Esophagus muscularis mucosa (tissue), 4 donors: ENCODE measurements at places on chromosomes 16 and 17. TPM values are rescaled to one million over a fixed set of nuclear protein-coding genes. Genes with fewer than 3 reads are reported as not detected.

DNA sequence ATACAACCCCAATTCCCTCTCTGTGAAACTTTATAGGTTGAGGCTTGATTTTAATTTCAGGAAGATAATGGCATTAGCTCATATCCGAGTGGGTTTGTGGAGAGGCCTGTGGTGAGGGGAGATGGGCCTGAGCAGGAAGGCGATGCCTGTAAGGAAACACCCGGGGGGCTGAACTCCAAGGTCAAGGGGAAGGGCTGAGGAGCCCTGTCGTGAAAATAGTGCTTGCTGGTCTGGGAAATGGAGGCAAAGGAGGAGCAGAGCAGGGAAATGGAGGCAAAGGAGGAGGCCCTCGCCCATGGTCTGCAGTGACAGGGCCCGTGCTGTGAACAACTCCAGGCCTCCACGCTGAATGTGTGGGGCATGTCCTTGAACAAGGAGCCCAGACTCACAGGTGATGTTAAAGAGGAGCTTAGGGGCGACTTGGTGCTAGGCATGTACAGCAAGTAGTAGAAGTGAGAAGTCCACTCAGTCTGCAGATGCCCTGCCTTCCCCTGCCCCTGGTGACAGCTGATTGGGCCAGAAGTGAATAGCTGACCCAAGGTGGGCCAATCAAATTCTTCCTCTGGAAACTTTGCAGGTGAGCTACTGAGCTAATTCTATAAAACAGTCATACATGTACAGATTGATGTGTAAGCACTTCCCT is 38.1 kb downstream of the MRPS23 start:
- H3K27me3 ChIP-seq: no peaks in the 10 kb centered on the region
- no peaks in the 10 kb centered on the region for H3K36me3 ChIP-seq
- DNase-seq: peak; percentile 72
- H3K27ac ChIP-seq: peak overlapping the region; percentile 76
- H3K4me1 ChIP-seq: peaks cover 20% of the 10 kb centered on the region
- no peak overlapping the region for H3K4me3 ChIP-seq

DNA sequence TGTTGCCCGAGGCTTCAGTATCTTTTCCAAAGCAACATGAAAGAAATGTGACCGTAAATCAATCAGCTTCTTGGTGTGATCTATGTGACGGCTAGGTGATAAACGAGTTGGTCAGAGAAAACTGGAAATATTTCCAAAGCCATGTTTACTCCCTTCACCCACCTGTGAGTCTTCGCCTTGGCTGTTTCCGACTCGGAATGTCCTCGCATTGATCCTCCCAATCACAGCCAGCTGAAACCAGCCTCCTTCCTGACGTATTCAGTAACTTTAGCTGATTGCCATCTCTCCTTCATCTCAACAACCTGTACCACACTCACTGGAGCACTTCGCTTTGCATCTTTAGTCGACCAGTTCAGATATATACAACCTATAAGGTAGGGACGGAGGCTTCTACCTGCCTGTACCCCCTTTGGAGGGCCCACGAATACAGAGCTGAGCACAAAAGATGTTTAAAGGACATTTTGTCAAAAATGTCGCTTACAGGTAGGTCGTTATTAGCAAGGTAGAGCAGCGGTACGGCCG is 705 bp downstream of the KRABD2 start:
- peaks cover 41% of the 10 kb centered on the region for H3K4me1 ChIP-seq
- peak overlapping the region; percentile 90 for H3K4me3 ChIP-seq
- DNase-seq: no peak
- peaks cover 48% of the 10 kb centered on the region for H3K36me3 ChIP-seq

DNA sequence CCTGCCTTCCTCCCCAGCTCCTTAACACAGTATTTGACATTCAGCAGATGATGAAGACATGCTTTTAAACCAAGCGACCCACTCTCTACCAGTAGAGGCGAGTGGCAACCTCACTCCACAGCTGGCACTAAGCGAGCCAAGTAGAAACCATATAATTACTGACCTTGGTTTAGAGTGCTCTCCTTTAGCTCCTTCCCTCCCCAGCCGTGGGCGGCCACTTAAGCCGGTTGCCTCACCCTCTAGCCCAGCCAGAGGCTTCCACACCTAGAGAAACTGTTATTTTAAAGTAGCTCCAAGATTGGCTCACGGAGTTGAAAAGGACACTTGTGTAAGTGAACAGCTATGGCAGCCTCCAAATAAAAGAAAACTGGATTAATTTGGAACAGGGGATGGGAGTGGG is 109.1 kb upstream of the CRHR1 start:
- H3K4me1 ChIP-seq: no peaks in the 10 kb centered on the region
- H3K27ac ChIP-seq: no peak overlapping the region
- no peak for DNase-seq
- H3K27me3 ChIP-seq: no peaks in the 10 kb centered on the region
- no peaks in the 10 kb centered on the region for H3K36me3 ChIP-seq
- no peak overlapping the region for H3K4me3 ChIP-seq

DNA sequence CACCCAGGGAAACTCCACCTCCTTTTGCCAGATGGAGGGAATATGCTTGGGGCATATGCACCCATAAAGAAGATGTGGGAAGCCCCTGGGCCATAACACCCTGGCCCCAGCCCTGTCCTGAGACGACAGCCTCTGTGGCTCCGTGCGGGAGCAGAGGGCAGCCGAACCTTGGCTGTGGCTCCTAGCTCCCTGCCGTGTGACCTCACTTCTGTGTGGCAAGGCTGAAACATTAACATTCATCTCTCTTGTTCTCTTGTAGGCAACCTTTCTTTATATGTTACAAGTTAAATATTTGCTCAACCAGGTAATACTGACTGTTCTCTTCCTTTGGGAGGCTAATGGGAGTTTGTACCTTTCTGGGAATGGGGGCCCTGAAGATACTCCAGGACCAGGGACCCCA is 17.5 kb downstream of the SLC47A1 start:
- no peak overlapping the region for H3K27ac ChIP-seq
- no peaks in the 10 kb centered on the region for H3K27me3 ChIP-seq
- no peak overlapping the region for H3K4me3 ChIP-seq

DNA sequence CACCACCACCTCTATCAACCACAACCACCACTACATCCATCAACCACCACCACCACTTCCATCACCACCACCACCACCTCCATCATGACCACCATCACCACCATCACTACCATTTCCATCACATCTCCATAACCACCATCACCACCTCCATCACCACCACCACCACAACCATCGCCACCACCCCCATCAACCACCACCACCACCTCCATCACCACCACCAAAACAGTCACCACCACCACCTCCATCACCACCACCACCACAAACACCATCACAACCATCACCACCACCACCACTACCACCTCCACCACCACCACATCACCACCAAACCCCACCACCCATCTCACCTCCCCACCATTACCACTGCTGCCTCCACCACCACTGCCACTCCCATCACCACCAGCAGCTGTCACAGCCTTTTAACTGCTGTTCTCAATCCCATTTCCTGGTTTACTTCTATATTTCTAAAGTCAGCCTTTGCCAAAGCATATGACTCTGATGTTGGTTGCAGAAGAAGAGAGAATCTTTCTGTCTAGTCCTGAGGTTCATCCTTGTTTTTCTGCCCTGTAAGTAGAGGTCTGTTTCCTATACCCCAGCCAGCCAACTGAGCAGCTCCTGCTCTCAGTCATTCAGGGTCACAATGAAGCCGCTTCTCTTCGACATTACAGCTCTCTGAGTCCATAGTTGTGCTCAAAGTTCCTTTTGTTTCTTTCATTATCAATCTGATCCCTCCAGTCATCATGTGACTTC is 14.0 kb downstream of the MARCHF10 start:
- DNase-seq: no peak
- no peak overlapping the region for H3K4me3 ChIP-seq
- H3K36me3 ChIP-seq: no peaks in the 10 kb centered on the region
- no peaks in the 10 kb centered on the region for H3K27me3 ChIP-seq
- no peaks in the 10 kb centered on the region for H3K4me1 ChIP-seq

DNA sequence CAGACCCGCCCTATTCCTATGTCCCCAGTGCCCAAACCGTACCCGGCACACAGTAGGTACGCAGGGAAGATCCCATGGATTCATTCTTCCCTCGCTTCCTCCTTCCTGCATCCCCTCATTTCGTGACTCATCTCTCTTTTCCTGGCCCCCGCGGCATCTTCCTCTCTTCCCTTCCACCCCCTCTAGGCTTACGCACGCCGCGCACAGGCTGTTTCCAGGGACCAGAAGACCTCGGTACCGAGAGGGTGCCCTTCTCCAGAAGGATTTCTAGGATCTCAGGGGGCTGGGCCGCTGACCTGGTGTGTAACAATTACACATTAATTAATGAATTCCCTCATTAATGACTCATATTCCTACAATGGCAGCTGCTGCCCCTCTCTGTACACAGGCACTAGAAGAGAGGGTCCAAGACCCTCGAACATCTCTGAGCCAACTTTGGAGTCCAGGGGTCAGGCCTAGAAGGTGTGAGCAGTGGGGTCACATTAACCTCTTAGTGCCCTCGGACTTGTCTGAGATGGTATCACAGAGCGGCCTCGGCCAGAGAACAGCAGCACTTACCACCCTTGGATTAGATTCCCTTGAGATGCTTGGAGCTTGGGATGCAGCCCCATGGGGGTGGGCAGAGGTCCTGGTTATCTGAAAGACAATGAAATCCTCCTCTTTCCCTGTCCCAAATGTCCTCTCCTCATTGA is 16.8 kb upstream of the PLLP start:
- no peaks in the 10 kb centered on the region for H3K36me3 ChIP-seq
- no peak for DNase-seq
- H3K27me3 ChIP-seq: no peaks in the 10 kb centered on the region
- peaks cover 50% of the 10 kb centered on the region for H3K4me1 ChIP-seq
- H3K27ac ChIP-seq: peak overlapping the region; percentile 89

RRAD gene
- 63.9 TPM for total RNA-seq

CYBA gene
- 87.5 TPM for total RNA-seq

SMCR8 gene
- 20.5 TPM for total RNA-seq

KCNJ18 gene
- total RNA-seq: not detected

USP36 gene
- 26.0 TPM for total RNA-seq

TBC1D3G gene
- total RNA-seq: not detected
